Stimulated activated CD4-positive, alpha-beta T cell treated with anti-CD3 and anti-CD28 coated beads, TNF-alpha, amount 100 ng/mL, for 48 hours (primary cell): ENCODE measurements at places on chromosomes 1 and 21.
A peak's percentile ranks its signal among the peaks of the same experiment; 100 is the strongest.

GRCh38 chr1:201610858-201611257 is 71.9 kb downstream of the NAV1 start:
- no peak for DNase-seq

GRCh38 chr1:224500796-224501195 is 66.2 kb upstream of the WDR26 start:
- no peak for DNase-seq

GRCh38 chr1:227952374-227953021 is 4.8 kb upstream of the WNT9A start:
- no peak for DNase-seq

- DNase-seq, result no peak
These were observed 21.4 kb downstream of the LDLRAD2 start for GRCh38 chr1:21833392-21833976.

DNA sequence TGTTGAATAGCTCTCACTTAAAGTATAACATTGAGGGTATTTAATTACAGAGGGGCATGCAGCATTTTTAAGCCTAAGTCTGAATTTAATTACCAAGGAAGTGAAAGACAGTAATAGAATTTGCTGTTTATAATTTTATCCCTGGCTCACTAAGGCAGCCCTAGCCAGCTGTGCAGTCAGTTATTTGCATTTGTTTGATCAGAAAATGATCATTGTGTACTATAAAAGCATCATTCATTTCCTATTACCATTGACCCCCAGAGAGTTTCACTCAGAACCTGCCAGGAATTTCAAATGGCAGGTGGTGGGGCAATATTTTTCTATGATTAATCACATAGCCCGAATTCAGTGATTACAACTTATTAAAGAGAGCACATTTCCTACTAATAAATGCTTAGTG is 277.1 kb upstream of the KAZN start:
- DNase-seq, result no peak

DNA sequence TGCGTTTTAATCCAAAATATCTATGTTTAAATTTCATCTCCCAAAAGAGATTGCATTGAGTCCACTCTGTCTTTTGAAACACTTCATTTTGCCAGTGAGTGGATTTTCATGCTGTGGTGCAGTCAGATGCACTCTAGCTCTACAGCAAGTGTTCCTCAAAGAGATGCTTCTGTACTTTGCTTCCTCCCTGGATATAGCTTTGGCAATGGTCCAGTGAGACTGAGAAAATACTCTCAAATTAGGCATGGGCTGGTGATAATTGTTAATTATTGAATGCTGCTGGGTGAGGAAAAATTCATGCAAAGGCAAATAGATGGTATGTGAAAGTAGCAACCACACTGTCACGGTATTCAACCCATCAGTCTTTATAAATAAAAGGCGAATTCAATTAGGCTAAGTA is 396.9 kb downstream of the ADGRL2 start:
- no peak for DNase-seq

DNA sequence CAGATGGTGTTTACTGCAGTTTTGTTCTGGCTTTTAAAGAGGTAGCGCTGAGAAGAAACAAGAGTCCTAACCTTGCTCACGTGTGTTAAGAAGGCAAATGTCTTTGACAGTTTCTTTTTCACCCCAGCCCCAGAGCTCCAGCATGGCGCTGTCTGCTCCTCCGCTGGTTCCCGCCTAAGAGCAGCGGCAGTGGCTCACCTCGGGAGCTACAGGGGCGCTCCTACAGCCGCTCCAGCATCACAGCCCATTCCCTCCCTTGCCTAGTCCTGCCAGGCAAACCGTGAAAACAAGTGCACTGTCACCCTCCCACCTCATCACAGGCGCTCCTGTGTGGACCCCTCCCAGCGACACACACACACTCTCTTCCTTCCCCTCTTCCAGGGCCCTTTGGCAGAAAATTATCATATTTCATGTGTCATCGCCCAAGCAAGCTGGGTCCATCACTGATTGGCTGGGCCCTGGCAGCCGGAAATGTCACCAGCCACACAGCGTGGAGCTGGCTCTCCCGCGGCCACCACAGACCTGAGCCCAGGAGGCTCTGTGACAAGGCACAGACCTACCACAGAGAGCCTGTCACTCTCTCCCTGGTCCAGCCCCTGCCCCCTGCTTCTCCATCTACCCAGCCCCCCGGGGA is 1.2 kb upstream of the HIVEP3 start:
- peak; percentile 70 for DNase-seq

DNA sequence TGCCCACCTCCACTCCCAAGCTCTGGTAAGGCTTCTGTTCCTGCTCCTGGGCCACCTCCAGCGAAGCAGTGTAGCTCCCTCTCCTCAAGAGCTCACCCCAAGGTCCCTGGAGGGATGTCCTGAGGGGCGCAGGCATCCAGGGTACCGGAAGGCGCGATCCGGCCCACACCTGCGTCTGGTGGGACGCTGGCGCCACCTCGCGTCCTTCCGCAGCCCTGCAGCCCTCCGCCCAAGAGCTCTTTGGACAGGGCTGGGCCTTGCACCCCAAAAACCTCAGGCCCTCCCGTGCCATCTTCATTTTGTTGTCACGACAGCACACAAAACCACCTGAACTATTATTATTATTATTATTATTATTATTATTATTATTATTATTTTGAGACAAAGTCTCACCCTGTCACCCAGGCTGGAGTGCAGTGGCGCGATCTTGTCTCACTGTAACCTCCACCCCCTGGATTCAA is 49.2 kb upstream of the PAX7 start:
- peak; percentile 27 for DNase-seq

DNA sequence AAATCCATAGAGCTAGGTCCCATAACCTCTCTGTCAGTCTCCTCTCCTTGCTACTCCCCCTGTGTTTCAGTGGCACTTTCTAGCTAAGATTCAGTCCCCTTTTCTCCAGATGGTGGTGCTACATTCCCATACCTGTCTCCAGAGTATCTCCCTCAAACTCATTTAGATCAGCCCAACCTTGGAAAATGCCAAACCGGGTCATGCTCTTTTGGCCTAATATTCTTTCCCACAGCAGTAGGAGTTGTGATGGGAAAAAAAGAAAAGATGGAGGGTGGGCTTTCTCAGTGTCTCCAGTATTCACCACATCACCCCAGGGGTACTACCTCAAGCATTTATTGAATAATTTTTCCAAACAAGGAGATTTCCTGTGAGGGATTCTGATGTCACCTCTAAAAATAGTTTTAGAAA is 3.2 kb upstream of the RXFP4 start:
- DNase-seq, result no peak

- DNase-seq, result no peak
These were observed 40.1 kb downstream of the CAMK2N1 start for GRCh38 chr1:20445956-20446355.

DNA sequence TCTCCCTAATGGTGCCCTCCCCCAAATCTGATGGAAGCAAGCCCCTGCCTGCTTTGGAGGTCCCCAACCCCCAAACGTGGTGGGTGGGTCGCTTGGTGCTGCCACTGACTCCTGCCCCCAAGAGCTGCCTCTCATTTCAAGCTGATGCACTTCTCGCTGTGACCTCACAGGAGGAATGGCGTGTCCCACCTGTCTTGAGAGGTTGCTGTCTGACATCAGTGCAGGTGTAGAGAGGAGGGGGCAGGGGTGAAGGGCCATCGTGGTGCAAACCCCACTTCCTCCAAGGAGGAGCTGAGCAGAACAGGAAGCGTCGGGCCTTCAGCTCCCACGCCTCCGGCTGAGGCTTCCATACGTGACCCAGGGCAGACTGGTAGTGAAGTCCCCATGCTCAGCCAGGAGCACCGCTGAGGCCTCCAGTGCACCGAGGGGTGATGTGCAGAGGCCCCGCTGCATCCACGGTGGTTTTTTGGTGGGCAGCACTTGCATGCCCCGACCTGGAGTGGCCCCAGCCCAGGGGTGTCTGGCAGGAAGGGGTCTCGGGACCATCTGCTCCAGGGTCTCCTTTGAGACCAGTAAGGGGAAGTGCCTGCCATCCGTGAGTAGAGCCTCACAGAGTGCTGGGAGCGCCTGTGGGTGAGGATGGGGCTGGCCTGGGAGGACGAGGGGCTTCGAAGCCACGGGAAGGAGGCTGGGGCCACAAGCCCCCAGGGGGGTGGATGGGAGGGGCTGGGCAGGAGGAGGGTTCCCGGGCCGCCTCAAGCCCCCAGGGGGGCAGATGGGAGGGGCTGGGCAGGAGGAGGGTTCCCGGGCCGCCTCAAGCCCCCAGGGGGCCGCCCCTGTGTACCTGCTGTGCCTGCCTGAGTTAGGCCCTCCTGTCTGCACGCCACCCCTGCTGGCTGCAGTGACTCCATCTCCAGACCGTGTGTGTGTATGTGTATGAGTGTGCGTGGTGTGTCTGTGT is 39.8 kb downstream of the WDR4 start:
- DNase-seq, result no peak

GRCh38 chr1:116257836-116258235 is 115.2 kb upstream of the ATP1A1 start:
- no peak for DNase-seq

DNA sequence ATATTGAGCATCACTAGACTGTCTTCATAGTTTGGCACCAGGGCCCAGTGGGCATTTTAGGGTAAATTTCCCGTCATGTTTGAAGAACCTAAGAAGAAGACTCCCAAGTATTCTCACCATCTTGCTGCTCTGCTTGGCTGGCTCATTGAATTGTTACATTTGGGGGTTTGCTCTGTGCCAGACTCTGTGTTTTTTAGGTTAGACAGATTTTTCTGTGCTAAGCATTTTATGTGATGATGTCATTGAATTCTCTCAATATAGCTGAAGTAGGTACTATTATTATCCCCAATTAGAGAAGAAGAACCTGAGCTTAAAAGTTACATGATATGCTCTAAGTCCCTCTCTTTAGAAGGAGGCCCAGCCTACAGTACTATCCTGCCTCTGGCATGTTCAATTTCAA is 28.0 kb upstream of the DNASE2B start:
- DNase-seq, result no peak

GRCh38 chr1:16440470-16441281 is at the start of gene NECAP2:
NECAP2 (plus strand) TSS chr1:16440724; CDS start chr1:16440762, 38 bp downstream.
- peak; percentile 88 for DNase-seq

- DNase-seq, result no peak
These were observed 398.7 kb downstream of the SMYD3 start for GRCh38 chr1:246108278-246108925.

- DNase-seq, result no peak
These were observed 21.7 kb upstream of the RGS16 start for GRCh38 chr1:182625719-182626504.

DNA sequence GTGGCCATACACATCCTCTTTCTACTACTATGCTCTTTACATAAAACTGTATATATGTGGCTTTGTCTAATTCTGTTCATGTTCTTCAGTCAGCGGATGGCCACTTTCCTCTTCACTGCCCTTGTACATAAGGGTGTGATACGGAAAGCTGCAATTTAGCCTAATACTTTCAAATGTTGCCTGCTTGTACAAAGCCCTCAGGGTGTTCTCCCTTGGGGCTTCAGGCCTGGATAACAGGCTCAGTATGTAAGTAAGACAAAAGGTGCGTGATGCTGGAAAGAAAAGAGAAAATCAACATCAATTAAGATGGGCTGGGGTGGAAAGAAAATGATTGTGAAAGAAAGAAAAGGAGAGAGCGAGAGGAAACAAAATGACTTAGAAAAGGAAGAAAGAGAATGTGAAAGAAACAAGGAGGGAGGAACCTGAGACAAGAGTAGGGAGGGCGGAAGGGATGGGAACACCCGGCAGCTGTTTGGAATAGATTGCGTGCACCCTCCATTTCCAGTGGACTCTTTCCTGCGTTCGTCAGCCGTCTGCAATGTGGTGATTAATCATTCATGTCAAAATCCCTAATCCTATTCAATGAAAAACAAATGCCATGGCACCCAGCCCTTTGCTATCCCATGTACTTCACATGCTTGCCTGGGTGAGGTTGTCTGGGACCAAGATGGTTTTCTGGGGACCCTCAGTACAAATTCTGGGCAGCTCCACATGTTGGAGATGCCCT is 553.6 kb downstream of the NUF2 start:
- no peak for DNase-seq

GRCh38 chr21:45371081-45371480 is 33.9 kb upstream of the COL18A1 start:
- DNase-seq, result no peak

DNA sequence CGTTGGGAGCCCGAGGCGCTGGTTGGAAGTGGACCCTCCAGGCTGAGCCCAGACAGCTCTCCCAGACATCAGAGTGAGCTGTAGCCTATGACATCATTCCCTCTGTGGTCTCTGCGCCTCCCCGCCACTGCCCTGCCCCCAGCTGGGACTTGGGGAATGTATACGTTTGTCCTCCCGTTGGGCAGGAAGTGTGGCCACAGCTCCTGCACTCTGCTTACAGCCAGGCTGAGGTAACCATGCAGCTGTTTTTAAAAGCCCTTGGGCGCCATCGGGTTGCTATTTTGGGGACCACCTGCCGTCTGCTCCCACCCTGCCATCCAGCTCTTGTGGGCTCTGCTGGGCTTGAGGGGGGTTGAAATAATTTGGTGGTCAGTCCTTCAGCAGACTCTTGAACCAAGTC is 7.8 kb downstream of the VASH2 start:
- DNase-seq, result no peak

- no peak for DNase-seq
These were observed 41.2 kb upstream of the CFAP298 start for GRCh38 chr21:32653326-32653901.

GRCh38 chr1:18653916-18654315 is 23.3 kb downstream of the PAX7 start:
- no peak for DNase-seq

DNA sequence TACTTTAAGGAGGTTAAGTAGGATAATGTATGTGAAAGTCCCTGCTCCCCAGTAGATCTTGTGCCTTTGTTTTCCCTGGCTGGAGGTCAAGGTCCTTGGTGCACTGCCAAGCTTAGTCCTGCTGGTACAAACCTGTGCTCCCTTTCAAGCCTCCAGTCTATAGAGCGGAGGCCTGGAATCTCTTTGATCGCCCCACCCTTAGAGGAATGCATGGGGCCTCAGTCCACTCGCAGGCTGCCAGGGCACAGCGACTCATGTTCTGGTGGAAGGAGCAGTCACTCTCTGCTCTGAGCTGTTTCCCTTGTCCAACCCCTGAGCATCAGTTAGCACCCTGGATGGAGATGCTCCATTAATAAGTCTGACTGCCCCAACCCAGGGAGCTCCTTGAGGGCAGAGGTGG is 121.8 kb downstream of the HMGB4 start:
- DNase-seq, result no peak

DNA sequence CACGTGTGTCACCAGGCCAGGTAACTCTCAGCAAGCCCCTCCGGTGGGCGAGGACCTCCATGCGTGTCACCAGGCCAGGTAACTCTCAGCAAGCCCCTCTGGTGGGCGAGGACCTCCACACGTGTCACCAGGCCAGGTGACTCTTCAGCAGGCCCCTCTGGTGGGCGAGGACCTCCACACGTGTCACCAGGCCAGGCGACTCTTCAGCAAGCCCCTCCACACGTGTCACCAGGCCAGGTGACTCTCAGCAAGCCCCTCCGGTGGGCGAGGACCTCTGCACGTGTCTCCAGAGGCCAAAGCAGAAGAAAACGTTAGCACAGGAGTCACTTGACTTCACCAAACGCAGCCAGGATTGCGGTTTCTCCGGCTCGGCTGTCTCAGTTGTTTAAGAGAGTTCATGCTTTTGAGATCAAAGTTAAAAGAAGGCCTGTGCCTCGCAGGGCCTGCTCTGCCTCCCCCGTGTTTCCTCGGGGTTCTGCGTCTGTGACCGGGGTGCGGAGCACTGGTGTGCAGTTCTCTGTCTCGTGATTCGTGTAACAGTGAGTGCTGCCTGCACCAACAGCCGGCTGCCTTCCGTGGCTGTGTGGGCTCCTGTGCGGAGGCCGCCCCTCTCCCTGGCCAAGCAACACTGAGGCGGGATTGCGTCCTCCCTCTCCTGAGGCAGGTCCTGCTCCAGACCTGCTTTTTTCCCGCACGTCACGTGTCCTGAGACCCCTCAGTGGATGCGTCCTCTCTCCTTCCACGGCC is 56.6 kb downstream of the PRKCZ start:
- no peak for DNase-seq

GRCh38 chr1:199851439-199852140 is 175.9 kb upstream of the NR5A2 start:
- no peak for DNase-seq
